ENCODE measurements at places on chromosomes 5 and 9.
A peak's percentile ranks its signal among the peaks of the same experiment; 100 is the strongest.

DNA sequence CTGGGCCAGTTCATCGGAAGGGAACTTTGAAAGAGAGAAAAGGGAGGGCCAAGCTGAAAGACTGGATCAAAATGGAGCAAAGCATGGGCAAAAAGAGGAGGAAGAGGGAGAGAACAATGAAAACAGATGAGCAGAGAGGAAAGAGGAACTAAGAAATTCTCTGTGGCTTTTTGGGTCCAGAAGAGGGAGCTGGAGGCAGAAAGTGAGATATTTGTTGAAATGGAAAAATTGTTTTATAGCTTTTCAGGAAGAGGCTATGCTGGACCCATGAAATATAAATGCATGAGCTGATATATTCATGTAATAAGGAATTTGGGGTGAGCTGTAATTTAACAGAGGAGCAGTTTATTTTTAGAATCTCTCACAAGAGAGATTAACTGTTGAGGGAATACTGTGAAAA is 457.3 kb downstream of the DMAC1 start:
- DNase-seq, result no peak

- no peak for DNase-seq
Observed at GRCh38 chr5:134965271-134965825, 2.4 kb upstream of the CATSPER3 start.

DNA sequence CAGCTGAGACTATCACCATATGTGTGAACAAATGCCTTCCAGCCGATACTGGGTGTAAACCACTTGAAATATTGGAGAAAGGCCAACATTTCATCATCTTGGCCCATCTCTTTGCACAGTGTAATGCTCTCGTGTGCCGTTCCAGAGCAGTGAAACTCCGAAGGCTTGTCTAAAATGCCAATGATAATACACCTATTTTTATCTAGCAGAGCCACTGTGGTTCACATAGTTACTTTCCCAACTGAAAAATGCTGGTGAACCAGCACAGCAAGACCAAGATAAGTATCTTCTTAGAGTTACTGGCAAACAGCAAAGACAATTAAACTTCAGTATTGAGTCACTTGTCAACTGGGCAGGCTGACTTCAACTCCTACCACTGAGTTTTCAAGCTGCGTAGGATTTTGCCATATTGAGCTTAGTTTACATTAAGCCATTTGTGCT is 379.9 kb upstream of the ACTBL2 start:
- DNase-seq, result peak; percentile 92

DNA sequence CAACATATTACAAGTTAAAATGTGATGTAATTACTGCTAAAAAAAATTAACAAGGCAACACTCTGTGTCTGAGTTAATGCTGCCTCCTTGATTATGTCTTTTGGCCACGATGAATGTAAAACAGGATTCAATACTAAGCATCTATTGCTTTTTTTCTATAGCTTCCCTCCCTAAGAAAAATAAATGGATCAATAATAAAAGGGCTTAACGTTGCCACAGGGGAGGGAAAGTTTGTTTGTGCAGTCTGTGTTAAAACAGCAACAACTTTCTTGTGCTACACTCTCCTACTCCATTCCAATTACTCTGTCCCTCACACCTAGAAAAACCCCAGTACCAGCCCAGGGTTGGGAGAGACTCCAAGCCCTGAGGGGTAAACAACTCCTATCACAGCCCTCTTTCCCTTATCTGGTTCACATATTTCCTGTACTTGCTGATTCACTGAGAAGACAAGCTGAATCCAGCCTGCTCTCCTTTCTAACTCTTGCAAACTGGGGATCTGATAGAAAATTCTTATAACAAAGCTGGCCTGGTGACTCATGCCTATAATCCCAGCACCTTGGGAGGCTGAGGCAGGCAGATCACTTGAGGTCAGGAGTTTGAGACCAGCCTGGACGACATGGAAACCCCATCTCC is 44.8 kb downstream of the PTPN3 start:
- DNase-seq, result peak; percentile 58

DNA sequence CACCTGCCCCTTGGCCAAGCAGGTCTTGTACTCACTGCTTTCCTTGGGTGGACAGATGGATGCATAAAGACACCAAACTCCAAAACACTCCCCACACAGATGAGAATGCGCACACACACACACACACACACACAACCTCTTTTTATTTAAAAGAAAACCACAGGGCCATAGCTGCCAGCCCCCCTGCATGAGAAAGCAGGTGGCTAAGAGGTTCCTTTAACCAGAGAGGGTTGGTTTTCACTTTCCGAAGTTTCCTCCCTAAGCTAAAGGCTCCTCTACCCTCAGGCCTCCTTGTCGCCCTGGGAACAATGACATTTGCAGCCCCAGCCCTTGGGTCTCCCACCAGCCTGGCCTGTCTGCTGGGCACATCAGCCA is 11.1 kb downstream of the NR5A1 start:
- DNase-seq, result no peak

Data from GM23248 (cell line).